Esophagus squamous epithelium (tissue), 5 donors: ENCODE measurements at places on chromosomes 4 and X.

- no peak for DNase-seq
Observed at GRCh38 chrX:122787231-122787630, 396.8 kb upstream of the GRIA3 start.

DNA sequence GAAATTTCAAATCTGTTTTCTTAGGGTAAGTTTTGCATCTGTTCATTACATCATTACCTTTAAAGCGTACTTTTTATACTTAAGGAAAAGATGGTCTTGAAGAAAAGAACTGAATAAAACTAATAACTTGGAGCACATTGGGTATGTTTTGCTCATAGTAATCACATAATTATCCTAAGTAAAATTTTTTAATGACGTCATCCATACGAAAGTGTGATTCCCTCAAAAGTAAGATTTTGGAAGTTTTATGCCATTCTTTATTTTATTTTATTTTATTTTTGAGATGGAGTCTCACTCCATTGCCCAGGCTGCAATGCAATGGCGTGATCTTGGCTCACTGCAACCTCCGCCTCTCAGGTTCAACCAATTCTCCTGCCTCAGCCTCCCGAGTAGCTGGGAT is 1516.6 kb upstream of the TENM3 start:
- DNase-seq: no peak

DNA sequence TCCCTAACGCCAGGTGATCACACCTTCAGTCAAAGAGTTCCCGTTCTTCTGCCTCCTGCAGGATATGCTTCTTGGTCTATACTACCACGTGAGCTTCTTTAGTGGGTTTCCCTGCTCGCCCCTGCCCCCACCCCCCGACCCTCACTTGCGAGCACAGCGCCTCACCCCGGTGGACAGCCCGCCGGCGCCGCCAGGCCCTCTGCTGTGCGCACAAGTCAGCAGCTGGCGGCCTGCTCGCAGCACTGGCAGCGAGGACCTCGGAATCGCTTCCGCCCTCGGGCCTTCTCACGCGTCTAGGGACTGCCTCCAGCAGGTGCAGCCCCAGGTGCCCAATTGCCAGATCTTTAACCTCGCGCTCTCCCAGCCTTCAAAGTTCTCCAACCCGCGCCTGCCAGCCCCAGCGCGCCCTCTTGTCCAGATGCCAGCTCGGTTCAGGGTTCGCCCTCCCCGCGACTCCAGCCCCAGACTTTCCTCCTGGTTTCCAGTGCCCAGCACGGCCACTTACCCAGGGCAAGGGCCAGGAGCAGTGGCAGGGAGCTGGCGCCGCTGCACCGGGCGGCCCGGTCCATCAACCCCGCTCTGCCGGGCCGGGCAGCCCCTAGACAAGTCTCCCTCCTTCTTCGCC is 454 bp downstream of the BTC start:
- no peak for DNase-seq

DNA sequence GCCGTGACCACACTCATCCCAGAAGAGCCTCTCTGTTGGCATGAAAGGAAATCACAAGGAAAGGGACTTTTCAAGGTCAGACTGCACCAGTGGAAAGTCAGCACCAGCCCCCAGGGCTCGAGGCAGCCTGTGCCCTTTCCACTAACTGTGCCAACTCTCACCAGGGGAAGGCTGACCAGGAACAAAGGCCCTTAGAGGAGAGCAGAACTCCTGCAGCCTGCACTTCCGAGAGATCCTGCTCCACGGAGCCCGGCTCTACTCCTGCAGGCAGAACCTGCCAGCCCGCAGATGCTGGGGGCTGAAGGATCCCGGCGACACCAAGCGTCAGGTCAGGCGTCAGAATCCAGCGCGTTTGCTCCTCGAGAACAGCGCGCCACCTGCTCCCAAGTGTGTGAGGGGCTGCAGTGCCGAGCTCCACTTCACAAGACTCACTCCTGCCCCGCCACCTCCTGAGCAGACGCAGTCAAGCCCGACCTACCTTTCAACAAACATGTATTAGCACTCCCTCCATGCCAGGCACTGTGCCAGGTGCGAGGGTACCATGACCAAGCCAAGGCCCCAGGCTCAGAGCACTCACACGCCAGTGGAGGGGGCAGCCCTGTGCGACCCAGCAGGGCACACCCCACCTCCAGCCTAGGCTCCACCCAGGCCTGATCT is 13.6 kb upstream of the HELT start:
- DNase-seq: no peak

- no peak for DNase-seq
Observed at GRCh38 chr4:65383589-65384305, 286.5 kb downstream of the EPHA5 start.

DNA sequence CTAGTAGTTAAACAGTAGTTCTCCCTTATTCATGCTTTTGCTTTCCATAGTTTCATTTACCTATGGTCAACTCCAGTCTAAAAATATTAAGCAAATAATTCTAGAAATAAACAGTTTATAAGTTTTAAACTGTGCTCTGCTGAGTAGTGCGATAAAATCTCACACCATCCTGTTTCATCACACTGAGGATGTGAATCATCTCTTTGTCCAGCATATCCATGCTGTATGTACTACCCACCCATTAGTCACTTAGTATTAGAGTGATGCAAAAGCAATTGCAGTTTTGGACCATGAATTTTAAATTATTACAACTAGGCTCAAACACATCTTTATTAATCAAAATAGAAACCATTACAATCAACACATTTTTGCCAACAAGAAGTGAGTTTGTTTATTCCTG is 187.4 kb downstream of the TEX13C start:
- no peak for DNase-seq

GRCh38 chrX:34656467-34656841 is 631 bp downstream of the TMEM47 start:
- no peak for DNase-seq

DNA sequence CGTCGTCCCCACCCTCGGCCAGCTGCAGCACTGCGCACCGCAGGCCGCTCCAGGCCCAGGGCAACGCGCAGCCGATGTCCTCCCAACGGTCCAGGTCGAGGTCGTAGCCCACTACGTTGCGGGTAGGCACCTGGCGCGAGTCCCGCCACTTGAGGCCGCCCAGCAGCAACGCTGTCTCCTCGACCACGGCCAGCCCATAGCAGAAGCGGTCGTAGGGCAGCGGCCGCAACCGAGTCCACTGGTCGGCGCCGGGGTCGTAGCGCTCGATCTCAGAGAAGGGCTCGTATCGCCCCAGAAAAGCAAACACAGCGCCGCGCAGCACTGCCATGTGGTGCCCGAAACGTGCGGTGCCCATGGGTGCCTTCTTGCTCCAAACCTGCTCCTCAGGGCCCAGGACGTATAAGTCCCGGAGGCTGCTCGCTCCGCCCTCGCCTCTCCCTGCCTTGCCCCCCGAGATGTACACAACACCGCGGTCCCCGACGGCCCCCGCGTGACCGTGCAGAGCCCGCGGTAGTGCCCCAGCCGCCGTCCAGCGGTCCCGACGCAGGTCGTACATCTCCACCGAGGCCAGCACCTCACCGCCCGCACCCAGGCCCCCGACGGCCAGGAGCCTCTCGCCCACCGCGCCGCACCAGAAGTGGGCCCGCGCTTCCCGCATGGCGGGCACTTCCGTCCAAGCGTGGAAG is 2.1 kb downstream of the KLHL34 start:
- no peak for DNase-seq

- DNase-seq: no peak
Observed at GRCh38 chr4:4564522-4564921, 22.7 kb upstream of the STX18 start.

DNA sequence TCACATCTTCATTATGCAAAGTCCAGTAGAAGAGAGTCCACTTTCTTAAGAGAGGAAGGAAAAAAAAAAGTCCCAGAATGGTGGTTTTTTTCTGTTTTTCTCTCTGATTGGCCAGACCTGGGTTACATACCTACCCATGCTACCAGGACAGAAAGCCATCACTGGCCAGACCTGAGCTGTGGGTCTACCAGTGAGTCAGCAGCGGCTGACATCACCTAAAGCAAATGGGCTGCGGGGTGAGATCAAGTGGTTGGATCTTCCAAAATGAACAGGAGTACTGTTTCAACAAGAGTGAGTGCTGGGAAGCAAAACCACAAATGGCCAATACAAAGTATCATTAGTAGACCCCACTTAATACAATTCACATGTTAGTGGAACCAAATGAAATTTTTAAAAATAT is 1.6 kb upstream of the NDST3 start:
- DNase-seq: no peak

DNA sequence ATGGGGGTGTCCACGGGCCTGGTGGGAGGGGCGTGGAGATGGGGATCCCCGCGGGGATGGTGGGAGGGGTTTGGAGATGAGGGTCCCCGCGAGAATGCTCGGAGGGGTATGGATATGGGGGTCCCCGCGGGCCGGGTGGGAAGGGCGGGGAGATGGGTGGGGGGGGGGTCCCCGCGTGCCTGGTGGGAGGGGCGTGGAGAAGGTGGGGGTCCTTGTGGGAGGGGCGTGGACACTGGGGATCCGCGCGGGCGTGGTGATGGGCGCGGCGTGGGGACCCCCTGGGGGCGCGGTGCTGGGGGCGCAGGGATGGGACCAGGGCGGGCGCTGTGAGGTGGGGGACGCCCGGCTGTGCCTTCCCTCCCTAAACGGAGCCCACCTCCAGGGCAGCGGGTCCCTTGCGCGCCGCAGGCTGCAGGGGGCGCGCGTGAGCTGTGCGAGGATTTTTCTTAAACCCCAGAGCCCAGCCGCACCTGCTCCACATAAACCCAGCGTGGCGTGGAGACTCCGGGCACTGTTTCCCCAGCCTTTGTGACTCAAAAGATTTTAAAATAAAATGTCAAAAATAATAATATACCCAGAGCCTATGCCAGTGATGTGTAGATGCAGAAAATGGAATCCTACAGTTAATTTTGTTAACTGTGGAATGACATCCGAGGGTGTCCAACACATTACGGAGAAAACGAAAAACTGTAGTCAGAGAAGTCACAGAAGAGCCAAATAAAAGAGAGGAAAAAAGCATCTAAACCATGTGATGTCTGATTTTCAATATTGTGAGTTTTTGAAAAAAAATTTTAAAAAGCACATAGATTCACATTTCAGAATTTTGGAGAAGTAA is 1.5 kb upstream of the ASMTL start:
- DNase-seq: no peak

DNA sequence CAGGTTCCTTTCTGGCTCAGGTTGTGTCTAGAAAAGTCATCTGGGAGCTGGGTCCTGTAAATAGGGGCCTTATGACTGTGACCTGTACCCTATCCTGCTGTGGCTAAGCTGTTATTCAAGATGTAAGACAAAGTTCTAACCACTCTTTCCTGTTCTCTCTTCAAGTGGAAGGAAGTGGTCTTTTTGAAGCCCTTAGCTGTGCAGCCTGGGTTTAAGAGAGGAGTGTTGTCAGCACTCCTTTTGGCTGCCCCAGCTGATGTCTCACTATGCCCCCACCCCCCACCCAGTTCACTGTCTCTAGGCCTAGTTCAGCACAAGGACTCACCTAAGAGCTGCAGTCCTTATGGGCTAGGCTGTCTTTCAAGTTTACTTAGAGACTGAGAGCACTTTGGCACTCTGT is 1069.5 kb downstream of the FAM133A start:
- no peak for DNase-seq

- no peak for DNase-seq
Observed at GRCh38 chrX:55480390-55481062, 9.1 kb downstream of the USP51 start.

- DNase-seq: no peak
Observed at GRCh38 chr4:90146306-90146705, 19.1 kb downstream of the CCSER1 start.

- no peak for DNase-seq
Observed at GRCh38 chrX:131577999-131578734, 34.3 kb downstream of the OR13H1 start.

DNA sequence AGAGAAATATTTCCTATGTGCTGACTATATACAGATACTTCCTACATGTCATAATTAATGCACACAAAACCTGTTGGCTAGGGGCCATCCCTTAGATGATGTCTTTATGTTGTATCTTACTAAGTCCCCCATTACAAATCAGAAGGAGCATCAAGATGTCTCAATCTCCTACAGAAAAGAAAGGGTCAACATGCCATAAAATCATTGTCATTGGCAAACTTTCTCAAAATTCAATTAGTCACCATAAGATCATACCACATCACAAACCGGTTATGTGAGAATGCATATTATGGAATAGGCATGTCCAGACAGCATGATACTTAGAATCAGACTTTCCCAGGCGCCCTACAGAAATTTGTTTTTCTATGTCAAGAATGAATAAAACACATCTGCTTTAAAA is 175.2 kb upstream of the TET2 start:
- no peak for DNase-seq

DNA sequence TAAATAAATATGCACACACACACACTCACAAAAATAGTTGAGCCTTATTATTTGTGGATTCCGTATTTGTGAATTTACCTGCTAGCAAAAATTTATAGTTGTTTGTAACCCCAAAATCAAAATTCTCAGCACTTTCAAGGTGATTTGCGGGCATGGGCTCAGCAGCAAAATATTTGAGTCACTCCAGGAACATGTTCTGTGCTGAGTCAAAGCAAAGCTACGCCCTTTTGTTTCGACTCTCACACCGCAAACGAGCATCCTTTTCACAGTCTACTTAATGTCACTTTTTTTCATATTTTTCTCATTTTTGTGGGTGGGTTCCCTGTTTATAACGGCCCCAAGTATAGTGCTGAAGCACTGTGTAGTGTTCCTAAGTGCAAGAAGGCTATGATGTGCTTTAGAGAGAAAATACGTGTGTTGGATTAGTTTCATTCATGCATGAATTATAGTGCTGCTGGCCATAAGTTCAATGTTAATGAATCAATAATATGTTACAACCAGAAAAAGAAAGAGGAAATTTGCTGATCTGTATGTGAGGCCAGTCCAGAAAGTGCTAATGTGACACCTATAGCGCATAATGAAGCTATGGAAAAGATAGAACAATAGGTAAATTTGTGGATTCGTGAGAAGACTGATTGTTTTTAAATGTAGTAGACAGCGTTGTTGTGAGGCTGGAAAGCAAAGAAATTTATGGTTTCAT is 723.2 kb upstream of the AGA start:
- DNase-seq: no peak

DNA sequence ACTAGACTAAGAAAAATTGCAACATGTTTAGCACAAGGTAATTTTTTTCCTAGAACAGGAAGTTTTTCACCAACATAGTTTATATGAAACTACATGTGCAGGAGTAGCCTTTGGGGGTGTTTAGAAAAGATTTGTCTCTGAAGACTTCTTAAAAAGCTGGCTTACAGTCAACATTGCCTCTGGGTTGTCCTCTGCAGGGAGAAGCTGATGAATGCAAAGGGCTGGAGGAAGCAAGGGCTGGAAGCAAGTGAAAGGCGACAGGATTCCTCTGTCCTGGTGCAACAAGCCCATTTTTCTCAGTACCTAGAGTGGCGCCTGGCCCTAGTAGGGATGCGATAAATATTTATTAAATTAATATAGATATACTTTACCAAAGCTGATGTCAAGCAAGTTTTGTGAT is 180.3 kb upstream of the LCORL start:
- DNase-seq: no peak
